Activated T-cell treated with anti-CD3 and anti-CD28 coated beads, Interleukin-2, amount 50 U/mL, for 72 hours (primary cell): ENCODE measurements at places on chromosomes 6 and 20. TPM values are rescaled to one million over a fixed set of nuclear protein-coding genes. Genes with fewer than 3 reads are reported as not detected.

Gene LSM2
- total RNA-seq = 122 TPM

Gene COL19A1
- total RNA-seq = 0.26 TPM

Gene CRIP3
- 0.82 TPM for total RNA-seq

Gene PXDC1
- 0.94 TPM for total RNA-seq

Gene PCNA
- total RNA-seq = 474 TPM

Gene FAM209B
- total RNA-seq = 1.3 TPM

Gene CD109
- total RNA-seq = 21.6 TPM

Gene RFX6
- total RNA-seq = not detected

Gene TFAP2A
- 0.35 TPM for total RNA-seq

Gene AKIRIN2
- total RNA-seq = 71.0 TPM

Gene SLC17A3
- total RNA-seq = 1.7 TPM

Gene GJA10
- not detected for total RNA-seq

Gene TCF19
- total RNA-seq = 63.8 TPM

Gene GZF1
- 5.9 TPM for total RNA-seq

Gene VWA7
- total RNA-seq = 3.4 TPM

Gene CAP2
- not detected for total RNA-seq

Gene TGM3
- not detected for total RNA-seq

Gene WFDC2
- total RNA-seq = 1.8 TPM

Gene TP53INP2
- 9.9 TPM for total RNA-seq

Gene OPN5
- total RNA-seq = not detected
